ENCODE measurements at places on chromosomes 13 and 19.

- DNase-seq = no peak
Measured at GRCh38 chr19:15776991-15777970, 10.2 kb upstream of the OR10H5 start.

GRCh38 chr19:41321600-41322270, 11.8 kb downstream of the CCDC97 start:
- DNase-seq = no peak

DNA sequence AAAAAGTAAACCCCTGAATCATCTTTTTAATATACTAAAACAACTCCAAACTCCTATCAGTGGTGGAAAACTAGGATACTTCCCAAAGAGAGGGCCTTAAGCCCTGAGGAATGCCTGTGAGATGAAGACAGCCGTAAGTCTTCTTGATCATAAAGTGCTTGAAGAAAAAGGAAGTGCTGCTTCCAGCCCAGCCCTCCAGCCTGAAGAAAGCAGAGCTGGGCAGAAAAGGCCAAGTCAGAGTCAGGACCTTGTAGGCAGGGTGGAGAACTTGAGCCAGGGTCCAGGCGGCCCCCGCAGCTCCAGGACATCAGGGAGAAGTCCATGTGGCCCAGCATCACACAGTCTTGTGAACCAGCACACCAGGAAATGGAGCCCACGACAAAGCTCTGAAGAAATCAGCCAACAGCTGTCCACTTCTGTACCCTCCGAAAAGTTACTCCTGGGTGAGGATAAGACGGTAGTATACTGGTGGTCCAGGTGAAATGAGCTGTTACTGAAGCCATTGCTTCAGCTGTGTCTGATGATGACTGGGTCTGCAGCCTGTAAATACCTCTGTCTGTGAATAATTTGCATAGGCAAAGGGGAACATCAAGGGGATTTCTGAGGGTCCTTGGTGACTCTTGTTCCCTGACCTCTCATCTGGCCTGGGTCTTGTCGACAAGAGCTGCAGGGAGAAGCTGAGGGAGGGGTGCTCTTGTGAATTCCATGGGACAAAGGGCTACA, 18.7 kb upstream of the CRYL1 start:
- no peak for DNase-seq

- DNase-seq = no peak
Measured at GRCh38 chr13:98652721-98653462, 76.0 kb upstream of the STK24 start.

GRCh38 chr13:41231025-41231677, 32.2 kb downstream of the MTRF1 start:
- DNase-seq = no peak

- DNase-seq = no peak
Measured at GRCh38 chr13:45194081-45194939, 6.5 kb downstream of the KCTD4 start.

GRCh38 chr13:51618626-51619025, 34.4 kb downstream of the WDFY2 start:
- DNase-seq = no peak

- DNase-seq = no peak
Measured at GRCh38 chr13:101648766-101649487, 196.5 kb downstream of the ITGBL1 start.

DNA sequence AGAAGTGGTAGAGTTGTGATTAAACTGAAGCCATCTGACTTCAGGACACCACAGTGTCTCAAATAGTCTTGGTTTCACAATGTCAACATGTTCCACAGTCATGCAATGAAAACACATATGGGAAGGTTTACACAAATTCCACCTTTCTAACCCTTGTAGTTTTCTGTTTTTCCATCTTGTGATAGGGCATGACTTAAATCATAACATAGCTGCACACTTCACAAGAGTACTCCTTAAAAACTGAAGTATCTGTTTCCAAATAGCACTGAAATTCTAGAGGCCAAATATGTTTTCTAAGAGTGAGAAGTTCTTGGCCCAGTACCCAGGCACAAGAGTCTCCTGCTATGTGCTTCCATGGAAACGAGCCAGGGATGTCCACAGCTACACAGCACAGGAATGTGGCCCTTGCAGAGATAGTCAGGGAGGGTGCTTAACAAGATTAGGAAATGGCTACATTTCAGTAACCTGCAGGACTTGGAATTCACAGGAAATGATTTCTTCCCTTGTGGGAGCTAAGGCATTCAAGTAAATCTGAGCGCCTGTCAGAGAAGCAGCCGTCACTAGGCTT, 269.1 kb downstream of the NDFIP2 start:
- peak; percentile 9 for DNase-seq

DNA sequence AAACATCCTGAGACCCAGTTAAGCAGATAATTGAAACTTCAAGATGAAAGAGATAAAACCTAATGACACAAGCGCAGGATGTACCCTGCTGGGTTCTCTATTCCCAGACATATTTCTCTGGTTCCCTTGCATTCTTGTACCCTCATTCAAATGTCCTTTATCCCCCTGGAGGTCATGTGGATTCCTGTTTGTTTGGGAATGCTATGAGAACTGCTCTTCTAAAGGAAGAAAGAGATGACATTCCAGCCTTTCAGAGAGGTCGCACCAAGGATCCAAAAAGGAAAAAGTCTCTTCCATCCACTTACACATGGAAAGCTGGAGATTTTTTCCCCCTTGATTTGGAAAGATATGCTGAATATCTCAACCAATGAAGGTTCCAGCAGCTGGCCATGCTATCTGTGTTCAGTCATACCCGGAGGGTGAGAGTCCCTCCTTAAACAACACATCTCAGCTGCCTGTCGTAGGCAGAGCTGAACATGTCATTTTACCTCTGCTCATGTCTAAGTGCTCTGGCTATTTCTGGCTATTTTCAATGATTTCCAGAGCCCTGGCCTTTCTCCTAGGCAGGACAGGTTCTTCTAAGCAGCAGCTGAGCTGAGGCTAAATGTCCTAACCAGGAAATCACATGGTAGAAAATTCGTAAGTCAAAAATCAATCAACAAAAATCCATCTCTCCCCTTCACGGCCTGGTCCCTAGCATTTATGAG, 52.5 kb downstream of the C13orf42 start:
- no peak for DNase-seq

DNA sequence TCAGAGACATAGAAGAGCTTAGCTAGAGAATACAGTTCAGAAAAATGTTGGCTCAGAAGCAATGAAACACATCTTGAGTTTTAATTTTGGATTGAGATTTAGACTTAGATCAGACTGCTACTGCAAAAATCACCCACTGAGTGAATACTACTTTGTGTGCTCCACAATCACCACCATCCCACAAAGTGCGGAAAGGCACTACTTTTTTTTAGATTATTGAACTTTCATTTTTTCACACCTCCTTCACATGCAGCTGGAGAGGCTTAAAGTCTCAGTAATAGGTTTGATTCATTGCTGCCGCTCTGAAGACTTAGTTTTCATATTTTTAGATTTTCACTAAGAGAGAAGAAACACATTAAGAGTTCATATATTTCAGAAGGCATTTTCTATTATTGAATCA, 289.9 kb upstream of the PRR20A start:
- no peak for DNase-seq

GRCh38 chr13:93118081-93118615, 108.5 kb upstream of the GPC6 start:
- DNase-seq = no peak

GRCh38 chr19:44927746-44928145, 13.3 kb downstream of the APOC1 start:
- DNase-seq = no peak

DNA sequence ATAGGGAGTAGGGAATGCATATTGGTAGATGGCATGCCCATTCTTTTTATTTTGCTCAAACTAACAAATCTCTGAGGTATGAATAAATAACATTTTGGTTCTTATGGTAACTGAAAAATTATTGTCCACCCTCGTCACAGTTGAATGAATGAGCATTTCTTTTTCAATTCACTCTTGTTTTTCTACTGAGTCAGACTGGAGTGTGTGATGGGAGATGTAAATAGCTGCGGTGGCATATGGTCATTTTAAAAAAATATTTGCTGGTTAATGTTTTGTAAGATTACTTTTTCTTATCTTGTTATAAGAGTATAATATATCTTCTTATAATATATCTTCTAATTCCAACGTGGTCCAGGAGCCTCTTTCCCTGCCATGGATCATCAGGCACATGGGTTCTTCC, 586.5 kb downstream of the SLITRK5 start:
- DNase-seq = no peak

- DNase-seq = no peak
Measured at GRCh38 chr13:87331178-87331577, 340.0 kb upstream of the SLITRK5 start.

- DNase-seq = no peak
Measured at GRCh38 chr13:52738719-52739467, 727 bp downstream of the CNMD start.

DNA sequence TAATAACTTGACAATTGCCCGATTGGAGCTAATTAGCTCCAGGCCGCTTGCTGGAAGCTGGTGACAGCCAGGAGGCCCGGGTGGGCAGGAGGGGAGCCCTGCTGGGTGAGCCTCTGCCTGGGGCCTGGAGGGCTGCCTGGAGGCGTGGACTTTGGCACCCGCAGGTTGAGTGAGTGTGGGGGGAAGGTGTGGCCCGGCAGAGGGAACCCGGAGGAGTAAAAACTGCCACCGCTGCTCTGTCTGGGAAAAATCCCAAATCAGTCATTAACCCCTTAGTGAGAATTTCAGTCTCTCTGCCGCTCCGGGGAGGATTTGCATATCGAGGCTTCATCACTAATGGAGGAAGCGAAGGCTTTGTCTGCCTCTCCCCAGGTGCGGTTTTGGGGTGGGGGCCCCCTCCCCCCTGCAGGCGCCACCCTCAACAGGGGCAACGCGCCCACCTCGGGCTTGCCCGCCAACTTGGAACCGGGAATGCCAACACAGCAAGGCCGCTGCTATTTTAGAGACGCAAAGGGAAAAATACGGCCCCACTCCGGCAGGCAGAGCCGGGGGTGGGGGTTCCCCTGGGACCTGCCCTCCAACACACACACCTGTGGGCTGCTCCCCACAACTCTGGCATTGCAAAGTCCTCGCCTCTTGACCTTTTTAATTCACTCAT, 6.2 kb downstream of the EFNA2 start:
- no peak for DNase-seq

GRCh38 chr19:58560007-58560887, 1.8 kb upstream of the UBE2M start:
- no peak for DNase-seq

DNA sequence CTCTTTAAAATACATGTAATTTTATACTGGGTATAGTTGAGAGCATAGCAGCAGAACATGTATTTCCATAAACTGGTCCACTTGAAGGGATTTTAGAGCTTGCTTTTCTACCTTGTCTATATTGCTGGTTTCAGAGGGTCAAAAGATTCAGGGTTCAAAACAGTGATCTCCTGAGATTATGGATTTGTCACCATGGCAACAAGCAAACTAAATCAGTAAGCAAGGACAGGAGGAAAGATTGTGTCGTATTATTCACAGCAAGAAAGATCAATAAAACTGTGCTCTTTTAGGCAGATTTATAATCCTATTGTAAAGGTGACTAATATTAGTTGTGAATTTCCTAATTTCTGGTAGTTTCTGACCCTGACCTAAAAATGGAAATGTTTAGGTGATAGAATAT, 496.4 kb downstream of the LMO7 start:
- no peak for DNase-seq

DNA sequence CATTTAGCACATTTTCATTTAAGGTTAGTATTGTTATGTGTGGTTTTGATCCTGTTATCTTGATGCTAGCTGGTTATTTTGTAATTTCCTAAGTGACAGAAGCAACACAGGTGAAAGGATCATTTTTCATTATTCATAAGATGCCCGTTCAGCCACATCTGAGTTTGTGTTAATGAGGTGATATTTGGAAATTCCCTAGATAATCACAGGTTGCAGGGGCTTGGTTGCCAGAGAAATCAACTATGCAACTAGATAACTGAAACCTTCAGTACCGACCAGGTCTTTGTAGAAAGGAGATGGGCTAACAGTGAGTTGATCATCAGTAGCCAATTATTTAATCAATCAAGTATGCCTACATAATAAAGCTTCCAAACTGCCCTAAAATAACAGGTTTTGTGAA, 121.3 kb upstream of the UFM1 start:
- DNase-seq = no peak

GRCh38 chr13:64057372-64058020, 2641.8 kb upstream of the PCDH20 start:
- no peak for DNase-seq

DNA sequence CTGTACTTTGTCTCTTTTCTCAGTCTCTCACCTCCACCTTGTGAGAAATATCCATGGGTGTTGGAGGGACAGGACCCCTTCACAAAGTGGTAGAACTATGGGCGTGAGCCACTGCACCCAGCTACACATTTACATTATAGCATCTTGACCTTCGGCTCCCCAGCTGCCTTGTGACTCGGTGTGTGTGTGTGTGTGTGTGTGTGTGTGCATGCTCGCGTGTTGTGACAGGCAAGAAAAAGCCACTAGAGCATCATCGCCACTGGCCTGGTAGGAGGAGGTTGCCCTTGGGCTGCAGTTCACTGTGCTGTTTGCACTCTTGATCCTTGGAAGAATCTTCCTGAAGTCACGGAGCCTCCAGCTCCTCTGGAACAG, 13.7 kb upstream of the ZNF888 start:
- no peak for DNase-seq

DNA sequence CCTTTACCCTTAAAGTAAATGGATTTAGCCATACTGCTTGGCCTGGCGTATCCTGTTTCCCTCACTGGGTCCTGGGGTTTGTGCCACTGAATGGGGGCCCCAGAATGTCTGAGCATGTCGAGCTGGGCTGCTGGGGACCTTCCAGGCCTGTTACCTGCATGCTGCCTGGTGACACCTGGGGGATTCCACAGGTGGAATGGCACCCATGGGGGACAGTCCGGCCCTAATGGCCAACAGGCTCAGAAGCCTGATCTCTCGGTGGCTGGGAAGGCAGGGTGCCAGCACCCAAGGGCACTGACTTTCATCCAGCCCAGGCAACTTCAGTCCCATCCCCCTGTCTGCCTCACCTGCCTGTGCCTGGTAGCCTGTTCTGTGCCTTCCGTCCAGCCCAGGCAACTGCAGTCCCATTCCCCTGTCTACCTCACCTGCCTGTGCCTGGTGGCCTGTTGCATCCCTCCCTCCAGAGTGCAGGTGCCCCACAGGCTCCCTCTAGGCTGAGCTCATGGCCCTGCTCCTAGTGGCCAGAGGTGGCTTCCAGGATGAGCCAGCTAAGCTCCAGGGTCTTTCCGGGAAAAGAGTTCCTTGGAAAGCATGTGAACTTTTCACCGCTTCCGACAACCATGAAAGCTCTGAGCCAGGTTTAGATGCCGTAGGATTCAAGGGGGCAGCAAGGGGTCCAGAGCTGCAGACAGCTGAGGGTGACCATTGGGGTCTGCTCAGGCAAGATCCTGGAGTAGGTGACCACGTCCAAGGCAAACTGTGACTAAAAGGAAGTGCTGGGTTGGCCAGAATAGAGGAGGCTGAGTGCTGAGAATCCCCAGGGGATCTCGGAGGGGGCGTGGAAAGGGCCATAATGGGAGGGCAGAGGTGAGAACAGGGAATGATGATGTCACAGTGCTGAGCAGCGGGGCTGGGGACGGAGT, 30.3 kb upstream of the ZNF492 start:
- DNase-seq = no peak

DNA sequence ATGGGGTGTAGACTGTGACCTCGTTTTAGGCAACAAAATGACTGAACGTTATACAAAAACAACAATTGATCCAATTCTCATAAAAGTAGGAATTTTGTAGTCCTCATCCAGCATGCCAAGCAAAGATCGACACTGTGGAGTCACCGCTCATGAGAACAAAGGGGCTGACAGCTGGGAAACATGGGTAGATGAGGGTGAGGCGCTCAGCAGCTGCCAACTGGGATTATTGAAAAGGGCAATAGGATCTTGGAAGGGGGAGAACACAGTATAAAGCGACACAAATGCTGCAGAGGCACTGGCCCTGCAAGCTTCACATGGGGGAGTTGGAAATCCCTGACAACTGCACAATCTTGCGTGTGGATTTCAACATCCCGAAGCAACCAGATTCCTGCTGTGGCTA, 5.4 kb upstream of the ZNF765 start:
- no peak for DNase-seq
